Testis (tissue), 5 donors: ENCODE measurements at places on chromosomes 2 and 18. TPM values are rescaled to one million over a fixed set of nuclear protein-coding genes. Genes with fewer than 3 reads are reported as not detected.

The CCBE1 gene
- total RNA-seq, result 1.8 TPM

The GPR75 gene
- total RNA-seq, result 6.5 TPM

The MSTN gene
- total RNA-seq, result 0.19 TPM

The COLEC11 gene
- 15.8 TPM for total RNA-seq

The ACKR3 gene
- total RNA-seq, result 22.8 TPM

The LOXHD1 gene
- 11.3 TPM for total RNA-seq

The EVX2 gene
- 3.1 TPM for total RNA-seq

The FRZB gene
- total RNA-seq, result 8.4 TPM

The GKN1 gene
- not detected for total RNA-seq

- no peak for DNase-seq
These were observed 66.9 kb upstream of the TMEM18 start for GRCh38 chr2:744088-744487.

- DNase-seq, result no peak
These were observed 16.4 kb upstream of the IL1R1 start for GRCh38 chr2:102126169-102126568.

DNA sequence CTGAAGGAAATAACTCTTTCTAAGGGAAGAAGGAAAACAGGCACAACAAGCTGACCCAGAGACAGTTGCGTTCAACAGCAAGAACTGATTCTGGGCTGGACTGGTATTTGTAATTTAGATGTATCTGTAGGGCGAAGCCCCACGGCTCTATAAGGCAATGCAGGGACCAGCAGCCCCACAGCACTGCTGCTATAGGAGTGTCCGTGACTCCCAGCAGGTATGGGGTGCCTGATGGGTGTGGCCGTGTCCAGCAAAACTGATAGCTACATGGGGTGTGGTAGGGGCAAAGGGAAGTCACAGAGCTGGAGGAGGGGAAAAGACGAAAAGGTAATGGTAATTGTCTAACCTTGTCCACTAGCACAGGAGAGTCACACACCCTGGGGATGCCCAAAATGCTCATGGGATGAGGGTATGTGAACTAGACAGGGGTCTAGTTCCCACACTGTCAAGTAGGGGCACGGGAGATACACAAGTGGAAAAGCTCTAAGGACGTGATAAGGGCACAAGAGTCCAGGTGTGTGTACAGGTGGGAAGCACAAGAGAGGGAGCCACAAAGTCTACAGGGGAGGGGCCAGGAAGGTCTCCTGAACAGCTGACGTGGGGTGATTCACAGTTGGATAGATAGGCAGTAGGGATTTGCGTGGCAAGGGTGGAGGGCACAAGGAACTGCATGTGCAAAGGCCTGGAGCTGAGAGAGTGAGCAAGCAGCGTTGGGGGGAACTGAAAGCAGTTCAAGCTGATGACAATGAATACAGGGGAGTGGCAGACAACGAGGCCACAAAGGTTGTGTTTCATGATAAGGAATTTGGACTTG is 48.5 kb upstream of the ASPRV1 start:
- peak; percentile 24 for DNase-seq

DNA sequence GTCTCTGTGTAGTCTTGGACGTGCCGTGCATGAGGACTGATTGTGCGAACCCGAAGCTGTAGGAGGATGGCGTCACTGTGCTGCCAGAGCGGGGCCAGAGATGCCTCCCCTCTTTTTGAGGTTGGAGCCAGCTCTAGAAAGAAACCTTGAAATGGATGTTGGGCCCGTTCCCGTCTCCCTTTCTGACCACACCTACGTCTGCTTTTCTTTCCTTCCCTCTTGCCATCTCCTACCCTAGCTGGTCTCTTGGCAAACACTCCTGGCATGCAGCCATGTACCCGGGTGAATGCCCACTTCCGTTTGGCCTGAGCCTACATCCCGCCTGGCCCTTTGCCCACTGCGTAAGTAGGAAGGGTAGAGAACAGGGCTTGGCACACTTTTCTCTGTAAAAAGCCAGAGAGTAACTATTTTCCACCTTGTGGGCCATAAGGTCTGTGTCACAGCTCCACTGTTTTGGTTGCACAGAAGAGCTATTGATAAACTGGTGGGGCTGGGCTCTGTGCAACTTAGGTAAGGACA is 37.4 kb downstream of the SH3BP4 start:
- DNase-seq, result peak; percentile 91

- no peak for DNase-seq
These were observed 74.3 kb downstream of the SNTG2 start for GRCh38 chr2:1024981-1025380.

- DNase-seq, result no peak
These were observed 24.2 kb downstream of the RAPH1 start for GRCh38 chr2:203510941-203511305.

DNA sequence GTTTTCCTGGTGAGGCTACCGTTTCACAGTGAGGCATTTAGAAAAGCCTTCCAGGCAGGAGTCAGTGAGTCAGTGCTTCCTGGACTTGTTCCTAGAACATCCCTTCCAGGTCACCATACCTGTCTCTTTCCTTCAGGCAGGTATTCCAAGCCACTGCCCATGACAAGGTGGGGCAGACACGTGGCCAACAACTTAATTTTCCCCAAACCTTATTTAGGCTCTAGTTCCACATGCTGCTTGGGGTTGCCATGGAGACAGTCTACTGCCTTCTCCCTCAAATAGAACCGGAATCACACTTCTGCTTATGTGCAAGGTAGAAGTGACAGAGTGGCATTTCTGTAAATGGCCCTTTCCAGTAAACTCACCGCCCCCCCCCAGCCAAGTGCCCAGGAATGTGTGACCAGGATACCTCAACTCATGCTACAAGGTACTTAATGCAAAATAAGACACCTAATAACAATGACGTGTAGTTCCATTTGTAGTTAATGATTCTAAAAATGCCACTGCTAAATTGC is 258.3 kb downstream of the PRKCE start:
- no peak for DNase-seq

GRCh38 chr2:44137872-44138551 is 30.7 kb upstream of the PPM1B start:
- DNase-seq, result no peak

DNA sequence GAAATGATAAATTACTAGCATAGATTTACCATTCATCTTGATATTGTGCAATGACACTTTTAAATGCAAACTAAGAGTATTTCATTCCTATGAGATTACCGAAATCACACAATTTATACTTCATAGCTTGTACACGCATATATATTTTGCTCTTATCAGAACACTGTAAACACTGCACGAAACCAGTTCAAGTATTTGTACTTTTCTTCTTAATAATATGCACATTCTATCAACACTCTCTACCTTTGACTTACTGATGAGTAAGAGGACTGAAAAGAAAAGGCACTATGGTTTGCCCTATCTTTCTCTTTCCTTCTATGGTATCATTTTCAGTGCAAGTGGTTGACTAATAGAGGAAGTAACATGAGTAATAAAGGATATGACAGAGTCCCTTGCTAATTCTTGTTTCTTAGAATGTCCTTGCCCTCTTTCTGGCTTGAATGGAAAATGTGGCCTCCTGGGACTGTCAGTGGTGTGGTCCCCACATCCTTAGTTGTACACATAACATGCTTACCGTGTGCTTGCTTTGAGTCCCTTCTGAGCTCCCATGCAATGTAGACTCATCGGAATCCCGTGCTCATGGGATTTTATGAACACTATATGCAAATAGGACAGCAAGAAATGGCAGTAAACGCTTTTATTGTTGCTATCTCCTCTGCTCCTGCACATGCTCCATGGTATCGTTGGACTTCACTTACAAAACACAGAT is 363.5 kb upstream of the TNP1 start:
- DNase-seq, result no peak

GRCh38 chr2:45786030-45786835 is 134.8 kb downstream of the PRKCE start:
- no peak for DNase-seq

- DNase-seq, result no peak
These were observed 142.2 kb downstream of the SATB2 start for GRCh38 chr2:199315299-199316179.

DNA sequence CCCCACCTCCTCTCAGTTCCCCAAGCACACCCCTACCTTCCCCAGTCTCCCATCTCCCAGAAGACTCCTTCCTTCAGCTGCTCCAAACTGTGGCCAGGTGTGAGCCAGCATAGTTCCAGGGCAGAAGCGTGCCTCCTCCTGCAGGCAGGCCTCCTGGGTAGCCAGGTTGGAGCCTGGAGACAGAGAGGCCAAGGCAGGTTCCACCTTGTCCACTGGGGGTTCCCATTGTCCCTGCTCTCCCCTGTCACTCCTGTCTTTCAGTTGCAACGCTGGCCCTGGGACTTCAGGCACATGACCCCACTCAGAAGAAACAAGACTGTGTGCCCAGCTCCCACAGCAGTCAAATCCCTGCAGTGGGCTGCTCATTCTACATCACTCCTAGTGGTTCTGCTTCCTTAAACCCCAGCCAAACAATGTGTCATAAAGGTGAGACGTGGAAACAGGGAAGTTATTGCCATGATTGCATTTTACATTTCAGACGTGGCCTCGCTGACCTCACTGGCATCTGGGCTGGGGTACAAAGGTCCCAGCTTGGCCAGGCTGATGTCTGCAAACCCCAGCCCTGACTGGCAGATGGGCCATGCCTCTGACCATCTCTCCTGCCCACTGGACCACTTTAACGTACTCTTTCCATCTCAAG is 96.5 kb upstream of the BOD1L2 start:
- DNase-seq, result no peak

DNA sequence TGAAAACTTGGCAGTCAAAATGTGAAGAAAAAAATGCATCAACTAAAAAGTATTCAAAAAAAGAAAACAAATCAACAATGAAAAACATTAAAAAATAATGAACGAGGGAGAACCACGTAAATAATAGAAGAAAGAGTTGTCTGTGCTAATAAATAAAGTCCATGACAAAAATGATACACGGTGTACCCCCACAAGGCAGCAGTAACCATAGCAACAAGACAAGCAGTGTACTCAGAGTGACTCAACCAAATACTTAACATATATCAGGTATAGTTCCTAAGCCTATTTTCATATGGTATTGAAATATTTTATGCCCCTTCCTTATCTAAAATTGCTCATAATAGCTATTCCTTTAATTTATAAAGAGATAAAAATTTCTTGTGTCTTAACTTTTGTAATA is 162.3 kb upstream of the TMEM200C start:
- no peak for DNase-seq

DNA sequence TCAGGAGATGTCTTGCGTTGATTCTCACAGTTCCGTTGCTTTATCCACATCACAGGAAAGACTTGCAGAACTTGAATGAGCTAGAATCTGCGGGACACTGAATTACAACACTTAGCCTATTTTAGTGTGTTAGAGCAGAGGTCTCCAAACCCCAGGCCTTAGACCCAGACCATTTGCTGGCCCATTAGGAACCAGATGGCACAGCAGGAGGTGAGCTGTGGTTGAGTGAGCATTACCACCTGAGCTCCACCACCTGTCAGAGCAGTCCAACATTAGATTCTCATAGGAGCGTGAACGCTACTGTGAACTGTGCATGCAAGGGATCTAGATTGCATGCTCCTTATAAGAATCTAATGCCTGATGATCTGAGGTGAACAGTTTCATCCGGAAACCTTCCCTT is 3.8 kb downstream of the MRPL30 start:
- no peak for DNase-seq
